ENCODE measurements at places on chromosomes 4 and X.

DNA sequence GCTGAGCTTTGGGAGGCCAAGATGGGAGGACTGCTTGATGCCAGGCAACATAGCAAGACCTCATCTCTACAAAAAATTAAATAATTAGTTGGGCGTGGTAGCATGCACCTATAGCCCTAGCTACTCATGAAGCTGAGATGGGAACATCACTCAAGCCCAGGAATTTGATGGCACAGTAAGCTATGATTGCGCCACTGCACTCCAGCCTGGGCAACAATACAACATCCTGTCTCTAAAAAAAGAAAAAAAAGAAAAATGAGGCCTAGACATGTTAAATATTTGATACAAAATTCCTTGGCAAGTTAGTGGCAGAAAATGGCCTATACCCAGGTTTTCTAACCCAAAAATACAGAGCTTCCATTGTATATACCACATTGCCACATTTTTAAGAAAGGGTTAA is 88.1 kb upstream of the MAB21L2 start:
- DNase-seq = no peak

- no peak for DNase-seq
Measured at GRCh38 chr4:150680651-150681050, 98.7 kb downstream of the MAB21L2 start.

- DNase-seq = no peak
Measured at GRCh38 chr4:7379186-7379585, 55.5 kb downstream of the PSAPL1 start.

- DNase-seq = no peak
Measured at GRCh38 chr4:145069361-145069760, 28.6 kb downstream of the ANAPC10 start.

DNA sequence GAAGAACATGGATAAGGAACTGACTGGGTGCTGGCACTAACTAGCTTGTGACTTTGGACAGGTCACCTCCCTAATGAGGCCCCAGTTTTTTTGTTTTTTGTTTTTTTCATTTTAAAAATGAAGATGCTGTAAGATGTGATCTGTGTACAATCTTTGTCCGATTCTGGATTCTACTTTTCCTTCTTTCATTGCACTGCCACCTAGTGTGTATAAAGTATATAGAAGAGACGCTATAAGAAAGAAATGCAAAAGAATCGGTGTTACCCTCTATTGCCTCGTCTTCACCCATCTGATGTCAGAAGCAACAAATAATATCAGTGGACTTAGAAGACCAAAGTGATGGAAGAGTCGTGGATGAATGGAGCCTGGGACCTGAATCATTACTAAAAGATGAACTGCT is 58.6 kb upstream of the P2RY10 start:
- no peak for DNase-seq

DNA sequence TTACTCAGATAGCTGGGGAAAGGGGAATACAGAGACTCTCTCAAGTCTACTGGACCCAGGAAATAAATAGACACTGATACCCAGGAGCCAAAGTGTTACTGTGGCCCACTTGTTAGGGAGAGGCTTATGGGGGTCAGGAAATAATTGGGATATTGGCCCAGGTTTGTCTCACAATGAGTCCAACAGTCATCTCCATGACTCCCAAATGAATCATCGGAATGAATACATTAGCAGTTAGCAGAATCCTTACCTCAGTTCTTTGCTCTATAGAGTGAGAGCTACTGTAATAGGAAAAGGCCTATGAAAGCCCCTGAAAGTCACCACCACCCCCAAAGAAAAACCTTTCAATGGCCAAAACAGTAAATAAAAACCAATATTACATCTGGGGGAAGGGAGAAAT is 42.4 kb upstream of the ARHGEF6 start:
- no peak for DNase-seq

DNA sequence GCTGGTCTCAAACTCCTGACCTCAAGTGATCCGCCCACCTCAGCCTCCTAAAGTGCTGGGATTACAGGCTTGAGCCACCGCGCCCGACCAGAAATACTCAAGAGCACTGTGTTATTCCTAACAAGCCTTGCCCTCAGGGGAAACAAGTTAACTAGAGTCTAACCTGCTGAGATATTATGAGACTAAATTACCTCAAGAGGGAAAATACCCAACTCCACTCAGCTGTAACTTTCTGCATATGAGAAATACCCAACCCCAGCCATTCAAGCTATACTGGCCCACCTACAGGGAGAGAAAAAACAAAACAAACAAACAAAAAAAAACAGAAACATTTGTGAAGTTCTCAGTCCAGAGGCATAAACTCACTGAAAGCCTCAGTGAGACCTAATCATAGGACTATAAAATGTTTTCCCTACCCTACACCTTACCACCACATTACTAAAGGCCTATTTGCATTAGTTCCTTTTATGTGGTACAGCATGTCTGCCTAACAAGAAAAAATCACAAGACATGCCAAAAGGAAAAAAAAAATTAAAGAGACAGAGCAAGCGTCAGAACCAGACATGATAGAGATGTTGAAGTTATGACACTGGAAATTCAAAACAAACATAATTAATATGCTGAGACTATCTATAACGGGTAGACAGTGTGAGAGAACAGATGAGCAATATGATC is 876.0 kb downstream of the FSTL5 start:
- DNase-seq = no peak

DNA sequence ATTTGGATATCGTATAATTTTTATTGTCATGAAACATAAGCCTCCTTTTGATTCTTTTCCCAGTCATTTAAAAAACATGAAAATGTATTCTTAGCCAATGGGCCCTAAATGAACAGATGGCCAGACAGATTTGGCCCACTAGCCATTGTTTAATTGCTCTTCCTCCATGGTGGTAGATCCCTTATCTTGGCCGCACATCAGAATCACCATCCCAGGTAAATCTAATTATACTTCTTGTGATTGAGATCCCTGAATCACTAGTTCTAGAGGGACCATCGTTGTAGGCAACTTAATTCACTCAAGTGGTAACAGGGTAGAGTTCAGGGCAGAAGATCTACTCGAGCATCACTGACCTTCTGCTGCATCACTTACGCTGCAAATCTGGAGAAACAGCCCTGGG is 24.1 kb upstream of the VCX3A start:
- DNase-seq = no peak

DNA sequence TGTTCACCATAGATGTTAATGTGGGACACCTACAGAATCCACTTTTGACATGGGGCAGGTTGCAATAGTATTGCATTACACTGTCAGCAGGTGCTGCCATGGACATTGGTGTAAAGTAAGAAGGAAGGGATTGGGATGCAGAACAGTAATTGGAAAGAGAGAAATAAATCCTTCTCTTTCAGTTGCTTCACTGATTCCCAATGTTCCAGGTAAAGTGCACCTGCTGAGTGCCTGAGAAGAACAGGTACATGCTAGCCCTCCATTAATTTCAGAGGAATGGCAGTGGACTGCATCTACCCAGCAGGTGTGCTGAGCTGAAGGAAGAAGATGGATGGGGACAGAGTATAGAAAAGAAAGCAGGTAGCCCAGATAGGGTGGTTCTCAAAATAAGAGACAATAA is 248.5 kb downstream of the TENM3 start:
- DNase-seq = no peak

DNA sequence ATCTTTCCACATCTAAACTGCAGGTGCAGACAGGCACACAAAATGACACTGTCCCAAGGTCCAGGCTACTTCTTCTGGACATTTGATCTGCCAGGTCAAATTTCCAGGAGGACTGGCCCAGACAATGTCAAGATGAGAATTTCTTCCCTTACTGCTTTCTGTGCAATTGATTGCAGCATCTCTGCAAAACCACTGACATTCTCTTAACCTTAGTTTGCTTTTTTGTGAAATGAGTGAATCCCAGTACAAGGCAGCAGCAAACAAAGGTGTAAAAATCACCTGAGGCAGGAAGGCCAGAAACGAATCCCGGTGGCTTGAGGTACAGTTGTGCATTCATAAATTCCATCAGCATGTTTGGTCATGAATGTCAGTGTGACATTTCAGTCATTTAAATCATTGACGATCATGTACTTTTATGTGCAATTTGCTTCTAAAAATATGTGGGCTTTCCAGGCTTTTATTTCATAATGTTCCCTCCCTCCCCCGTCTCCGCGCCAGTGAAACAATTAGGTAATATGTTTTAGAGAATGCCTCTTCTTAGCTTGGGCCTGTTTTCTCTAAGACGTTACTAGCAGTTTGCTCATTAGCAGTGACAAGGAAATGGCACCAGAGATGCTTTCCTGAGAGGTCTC is 39.1 kb downstream of the NHS start:
- no peak for DNase-seq

GRCh38 chrX:29640106-29640505 is 575.3 kb upstream of the MAGEB2 start:
- no peak for DNase-seq

DNA sequence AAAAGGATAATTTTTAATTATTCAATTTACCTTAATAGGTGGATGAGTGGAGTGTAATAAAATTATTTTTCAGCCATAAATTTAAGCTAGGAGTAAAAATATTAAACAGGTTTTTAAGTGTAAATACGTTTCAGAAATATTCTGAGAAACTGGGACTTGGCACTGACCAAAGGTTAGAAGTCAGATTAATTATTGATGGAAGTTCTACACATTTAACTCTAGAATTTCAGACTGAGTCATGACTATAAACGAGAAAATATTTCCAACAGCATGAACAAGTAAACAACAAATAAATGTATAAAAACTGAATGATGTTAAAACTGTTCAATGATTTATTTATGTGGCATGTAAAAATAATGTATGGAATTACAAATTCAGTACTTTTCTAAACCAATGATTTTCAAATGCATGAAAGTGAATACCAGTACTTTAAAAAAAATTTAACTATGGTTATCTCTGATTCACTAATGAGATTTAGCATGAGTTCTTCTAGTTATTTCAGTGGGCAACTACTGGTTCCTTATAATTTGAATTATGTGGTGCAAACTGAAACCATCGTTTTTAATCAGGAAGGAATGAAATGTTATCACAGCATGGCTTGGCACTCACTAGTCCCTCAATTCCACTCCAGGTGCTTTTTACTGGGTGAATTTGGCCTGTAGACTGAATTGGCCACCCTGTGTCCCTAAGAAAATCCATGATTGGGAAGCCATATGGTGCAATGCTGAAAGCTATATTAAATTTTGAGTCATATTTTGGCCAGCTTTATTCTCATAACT is 244.2 kb downstream of the FSTL5 start:
- no peak for DNase-seq

DNA sequence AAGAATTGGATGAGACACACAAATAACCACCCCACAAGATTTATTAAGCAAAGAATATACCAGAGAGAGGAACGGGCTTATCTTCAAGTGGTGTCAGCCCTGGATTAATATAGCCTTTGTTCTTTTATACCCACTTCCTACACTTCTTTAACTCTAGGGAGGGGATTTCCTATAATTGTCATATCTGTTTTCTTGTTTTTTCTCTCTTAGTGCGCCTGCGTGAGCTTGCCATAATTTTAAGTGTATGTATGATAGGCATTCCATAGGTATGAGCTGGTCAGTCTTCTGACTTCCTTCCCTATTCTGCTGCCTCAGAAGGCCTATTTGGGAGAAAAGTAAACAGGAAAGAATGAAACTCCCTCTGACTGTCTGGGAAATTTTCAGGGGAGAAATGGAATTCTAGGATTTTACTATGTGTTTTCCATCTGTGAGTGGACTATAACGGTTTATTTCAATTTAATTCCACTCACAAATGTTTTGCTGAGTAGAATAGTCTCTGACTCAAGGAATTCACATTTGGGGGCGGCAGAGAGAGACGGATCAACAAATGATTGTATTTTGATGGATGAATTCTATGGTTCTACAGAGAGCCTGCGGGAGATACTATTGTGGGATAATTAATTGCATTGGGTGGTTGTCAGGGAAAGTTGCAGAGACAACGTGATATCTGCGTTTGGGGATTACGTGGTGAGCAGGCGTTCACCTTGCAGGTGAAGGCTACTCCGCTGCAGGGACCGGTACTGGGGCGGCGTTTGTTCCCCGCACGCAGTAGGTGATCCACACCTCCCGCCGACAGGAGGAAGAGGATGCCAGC is 626 bp upstream of the CEP135 start:
- DNase-seq = peak; percentile 27

- no peak for DNase-seq
Measured at GRCh38 chr4:76310683-76311082, 4.2 kb downstream of the STBD1 start.

GRCh38 chr4:32022071-32022470 is 1301.9 kb downstream of the PCDH7 start:
- DNase-seq = no peak

DNA sequence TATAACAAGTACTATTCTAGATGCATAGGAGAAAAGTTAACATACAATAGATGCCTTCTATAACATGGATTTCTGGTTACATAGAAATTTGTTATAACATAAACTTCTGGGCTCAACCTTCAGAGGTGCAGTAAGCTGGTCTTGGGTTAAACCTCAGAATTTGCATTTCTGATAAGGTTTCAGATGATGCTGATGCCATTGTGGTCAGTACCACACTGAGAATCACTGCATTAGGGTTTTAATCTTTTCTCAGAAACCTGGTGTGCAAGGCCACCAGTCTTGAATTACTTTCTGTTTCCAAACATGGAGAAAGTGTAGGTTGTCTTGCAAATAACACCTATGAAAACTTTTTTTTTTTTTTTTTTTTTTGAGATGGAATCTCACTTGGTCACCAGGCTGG is 146.2 kb downstream of the SPOCK3 start:
- DNase-seq = no peak

DNA sequence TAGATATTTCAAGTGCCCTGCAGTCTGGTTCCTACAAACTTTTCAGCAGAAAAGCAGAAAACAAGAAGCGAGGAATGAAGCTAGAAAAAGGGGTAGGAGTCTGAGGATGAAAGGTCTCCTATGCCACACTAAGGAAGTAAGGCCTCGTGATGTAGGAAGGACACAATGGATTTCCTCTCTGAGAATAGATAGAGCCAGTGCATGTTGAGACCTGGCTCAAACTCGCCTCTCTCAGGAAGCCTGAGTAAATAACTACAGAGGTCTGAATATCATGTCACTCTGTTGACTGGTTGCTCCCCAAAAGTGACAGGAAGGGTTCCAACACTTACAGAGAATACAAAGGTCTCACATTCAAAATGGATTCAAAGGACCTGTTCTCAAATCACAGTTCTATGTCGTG is 93.3 kb downstream of the GRIA3 start:
- DNase-seq = no peak

DNA sequence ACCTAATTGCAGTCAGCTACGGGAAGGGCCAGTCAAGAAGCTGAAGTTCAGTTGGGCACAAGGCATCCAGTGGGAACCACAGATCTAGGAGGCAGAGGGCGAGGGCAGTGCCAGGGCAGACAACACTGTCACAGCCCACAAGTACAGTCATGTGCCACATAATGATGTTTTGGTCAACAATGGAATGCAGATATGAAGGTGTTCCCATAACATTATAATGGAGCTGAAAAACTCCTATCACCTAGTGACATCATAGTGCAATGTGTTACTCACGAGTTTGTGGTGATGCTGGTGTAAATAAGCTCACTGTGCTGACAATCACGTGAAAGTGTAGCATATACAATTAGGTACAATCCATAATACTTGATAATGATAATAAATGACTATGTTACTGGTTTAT is 4.5 kb upstream of the TMEM255A start:
- DNase-seq = no peak

DNA sequence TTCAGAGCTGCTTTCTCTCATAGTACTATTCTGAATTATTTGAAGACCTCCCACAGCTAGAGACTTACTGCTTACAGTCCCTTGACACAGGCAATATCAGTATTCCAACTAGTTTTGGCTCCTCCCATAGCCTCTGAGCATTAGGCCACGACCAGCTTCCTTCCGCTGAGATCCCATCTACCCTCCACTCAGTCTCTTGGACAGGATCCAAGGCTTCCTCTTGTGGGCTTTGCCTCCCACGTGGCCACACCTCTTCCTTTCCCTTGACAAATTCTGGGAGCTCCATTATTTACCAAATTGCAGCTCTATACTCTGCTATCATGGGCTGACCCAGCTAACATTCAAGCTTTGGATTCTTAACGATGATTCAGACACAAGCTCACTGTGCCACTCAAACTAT is 470.4 kb upstream of the GALNT7 start:
- no peak for DNase-seq
